ENCODE measurements at places on chromosomes 16 and 17.

DNA sequence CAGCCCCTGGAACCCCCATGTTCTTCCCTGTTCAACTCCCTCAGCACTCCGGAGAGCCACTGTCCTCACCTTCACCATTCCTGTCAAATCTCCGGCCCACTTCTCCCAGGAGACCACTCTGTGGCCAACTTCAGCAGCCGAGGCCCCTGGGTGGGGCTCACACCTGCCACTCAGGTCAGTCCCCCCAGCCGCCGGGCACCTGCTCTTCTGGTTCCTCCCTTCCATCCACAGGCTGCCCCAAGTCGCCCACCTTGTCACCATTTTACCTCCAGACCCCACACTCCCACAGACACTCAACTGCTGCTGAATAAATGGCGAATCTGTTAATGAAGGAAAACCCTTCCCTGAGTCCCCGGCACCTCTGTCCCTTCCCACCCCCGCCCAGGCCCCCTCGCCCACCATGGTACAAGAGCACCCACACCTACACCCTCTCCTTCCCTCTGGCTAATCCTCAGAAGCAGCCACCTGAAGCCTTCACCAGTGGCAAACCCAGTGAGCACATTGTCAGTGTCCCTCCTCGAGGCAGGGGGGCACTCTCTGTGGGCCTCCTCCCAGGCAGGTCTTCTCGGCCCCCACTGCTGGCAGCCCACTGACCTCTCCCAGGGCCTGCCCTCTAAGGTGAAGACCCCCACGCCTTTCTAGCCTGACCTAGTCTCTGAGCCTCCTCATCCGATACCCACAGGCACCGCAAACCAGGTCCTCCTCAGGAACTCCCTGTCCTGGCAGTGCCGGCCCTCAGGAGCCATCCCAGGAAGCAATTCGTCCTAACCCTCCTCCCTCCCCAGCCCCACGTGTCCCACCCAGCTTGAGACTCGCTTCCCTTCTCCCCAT is 8.2 kb downstream of the CANT1 start:
- DNase-seq, result peak; percentile 17

DNA sequence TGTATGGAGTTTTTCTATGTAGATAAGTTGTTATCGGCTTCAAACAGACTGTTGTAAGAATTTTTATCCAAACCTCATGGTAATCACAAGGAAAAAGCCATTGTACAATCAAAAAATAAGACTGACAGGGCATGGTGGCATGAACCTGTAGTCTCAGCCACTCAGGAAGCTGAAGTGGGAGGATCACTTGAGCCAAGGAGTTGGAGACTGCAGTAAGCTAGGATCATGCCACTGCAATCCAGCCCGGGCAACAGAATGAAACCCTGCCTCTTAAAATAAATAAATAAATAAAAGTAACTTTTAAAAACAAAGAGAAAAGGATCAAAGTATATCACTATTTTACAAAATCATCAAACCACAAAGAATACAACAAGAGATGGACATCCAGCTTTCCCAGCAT is 14.4 kb downstream of the OR1A1 start:
- no peak for DNase-seq

DNA sequence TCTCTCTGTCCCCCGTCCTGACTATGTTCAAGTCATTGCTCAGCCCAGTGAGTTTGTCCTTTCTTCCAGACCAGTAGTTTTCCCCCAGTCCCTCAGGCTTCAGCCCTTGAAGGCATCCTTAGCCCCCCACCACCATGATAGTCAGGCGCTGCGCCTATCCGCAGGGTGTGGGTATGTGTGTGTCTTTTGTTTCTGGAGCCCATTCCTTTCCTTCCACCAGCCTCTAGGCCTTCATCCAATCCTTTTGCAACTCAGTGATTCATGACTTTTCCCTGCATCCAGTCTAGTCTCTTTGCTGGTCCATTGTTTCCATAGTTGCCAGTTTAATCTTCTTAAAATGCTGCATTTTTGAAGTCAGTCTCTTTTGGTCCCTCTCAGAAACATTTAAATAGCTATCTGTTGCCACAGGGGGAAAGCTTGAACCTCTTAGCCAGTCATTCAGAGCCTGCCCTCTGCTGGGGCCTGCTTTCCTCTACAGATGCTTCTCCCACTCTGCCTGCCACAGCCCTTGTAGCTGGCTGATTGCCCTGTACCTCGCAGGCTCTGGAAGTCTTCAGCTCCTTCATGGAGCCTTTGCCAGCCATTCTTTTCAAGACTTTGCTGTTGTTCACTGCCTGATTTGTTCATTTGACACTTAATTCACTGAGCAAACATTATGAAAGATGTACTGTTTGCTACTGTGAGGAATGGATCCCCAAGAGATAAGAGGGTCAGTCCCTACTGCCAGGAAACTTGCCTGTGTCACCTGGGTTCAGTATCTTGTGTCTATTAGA is 55.9 kb upstream of the ADCY7 start:
- peak; percentile 64 for DNase-seq

DNA sequence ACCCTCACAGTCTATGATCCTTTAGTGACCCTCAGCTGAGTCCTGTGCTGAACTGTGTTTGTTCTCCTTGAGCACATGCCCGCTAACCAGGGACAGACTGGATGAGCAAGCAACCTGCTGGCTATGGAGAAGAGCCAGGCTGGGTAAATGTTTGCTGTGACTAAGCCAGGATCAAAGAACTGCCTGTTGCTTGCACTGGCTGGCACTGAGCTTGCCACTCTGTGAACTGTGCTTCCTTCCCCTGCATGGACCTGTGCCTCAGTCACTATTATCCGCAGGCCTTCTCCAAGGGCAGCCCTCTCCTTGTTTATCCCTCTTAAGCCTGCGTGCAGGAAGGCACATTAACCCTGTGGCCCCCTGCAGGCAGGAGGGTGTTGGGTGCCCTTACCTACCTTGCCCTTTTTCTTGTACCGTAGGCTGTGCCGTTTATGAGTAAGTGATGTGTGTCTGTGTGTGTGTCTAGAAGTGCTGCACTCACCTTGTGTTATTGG is 7.4 kb downstream of the PNPO start:
- DNase-seq, result no peak

DNA sequence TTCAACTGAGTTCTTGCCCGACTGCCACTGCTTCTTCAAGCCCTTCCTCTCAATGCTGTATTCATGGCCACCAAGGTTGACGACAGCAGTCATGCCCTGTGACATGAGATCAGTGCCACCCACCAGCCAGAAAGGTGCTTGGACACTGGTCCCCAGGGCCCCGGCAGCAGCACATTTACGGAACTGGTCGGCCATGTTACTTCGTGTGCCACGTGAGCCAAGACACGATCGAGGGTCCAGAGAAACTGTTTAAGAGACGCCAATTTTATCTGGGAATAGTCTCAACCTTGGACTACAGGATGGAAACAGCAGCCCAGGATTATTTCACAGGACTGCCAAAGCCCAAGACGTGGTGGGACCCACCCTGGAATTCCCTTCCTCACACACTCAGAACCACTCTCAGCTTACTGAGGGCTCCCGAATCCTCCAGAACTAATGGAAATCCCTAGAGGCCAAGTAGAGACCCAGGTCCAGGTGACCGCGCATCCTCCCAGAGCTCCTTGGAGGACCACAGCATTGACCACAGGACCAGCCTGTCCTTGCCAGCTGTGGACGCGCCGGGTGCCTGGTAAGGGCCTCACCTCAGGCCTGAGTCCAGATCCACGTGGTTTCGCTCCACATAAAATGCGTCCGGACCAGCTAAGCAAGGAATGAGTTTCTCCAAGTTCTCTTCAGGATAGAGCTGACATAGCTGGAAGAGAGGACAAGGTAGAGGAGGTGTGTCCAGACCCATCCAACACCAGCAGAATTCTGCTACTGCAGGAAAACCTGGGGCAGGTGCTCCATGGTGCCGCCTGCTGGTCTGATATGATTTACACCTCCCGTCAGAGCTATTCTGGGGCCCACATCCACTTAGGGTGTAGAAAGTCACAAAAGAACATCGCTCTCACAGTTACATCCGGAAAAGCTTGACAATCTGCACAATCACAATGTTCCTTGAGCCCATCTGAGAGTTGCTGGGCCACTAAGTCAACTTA is 28.2 kb downstream of the MAP1LC3B start:
- DNase-seq, result no peak

GRCh38 chr17:59435238-59435637 is 103.8 kb downstream of the YPEL2 start:
- no peak for DNase-seq

DNA sequence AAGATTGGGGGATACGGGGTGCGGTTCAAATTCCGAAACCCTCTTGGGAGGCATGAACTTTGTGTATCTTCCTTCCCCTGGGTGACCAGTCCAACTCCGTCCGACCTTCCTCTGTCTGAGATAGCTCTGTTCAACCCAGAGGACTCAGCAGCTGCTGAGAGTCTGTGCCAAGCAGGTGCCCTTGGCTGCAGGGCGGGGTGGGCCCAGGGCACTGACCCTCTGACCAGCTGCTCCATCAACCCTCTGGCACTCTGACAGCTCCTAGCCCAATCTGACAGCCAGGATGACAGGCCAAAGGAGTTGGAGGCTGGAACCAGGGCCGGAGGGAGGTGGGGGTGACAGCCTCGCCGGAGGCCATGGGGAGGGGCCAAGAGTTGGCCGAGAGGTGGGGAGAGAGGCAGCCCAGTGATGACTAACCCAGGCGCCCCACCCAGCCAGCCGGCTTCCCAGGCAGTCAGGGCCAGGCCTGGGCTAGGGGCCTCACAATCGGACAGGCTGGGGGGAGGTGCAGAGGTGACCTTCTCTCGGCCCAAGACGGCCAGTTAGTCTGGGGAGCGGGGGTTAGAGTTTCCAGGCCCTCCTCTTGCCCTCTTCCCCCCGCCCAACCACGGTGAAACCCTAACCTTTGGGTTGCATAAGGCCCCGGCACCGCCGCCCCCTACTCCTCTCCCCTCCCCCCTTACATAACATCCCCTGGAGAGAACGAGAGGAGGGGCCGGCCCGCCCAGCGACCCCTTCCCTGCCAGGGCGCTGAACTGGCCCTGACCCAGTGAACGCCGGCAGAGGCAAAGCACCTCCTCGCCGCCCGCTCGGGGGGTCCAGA is 5.0 kb upstream of the TLCD2 start:
- DNase-seq, result peak; percentile 50

DNA sequence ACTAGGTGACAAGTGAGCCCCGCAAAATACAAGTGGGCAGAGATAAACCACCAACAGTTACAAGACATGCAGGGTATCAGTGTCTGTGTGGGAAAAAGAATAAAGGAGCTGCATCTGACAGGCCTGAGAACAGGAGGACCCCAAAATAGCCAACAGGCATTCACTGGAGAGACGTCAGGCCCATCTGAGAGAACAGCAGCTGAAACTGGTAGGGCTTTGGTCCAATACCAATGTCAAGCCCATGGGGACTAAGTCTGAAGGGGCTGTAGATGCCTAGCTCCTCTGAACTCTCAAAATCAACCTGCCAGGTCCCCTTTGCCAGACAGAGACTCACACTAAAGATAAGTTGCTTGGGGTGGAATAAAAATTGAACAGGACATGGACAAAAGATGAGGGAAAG is 30.5 kb upstream of the TANC2 start:
- no peak for DNase-seq

GRCh38 chr16:27449434-27450195 is 47.6 kb downstream of the IL21R start:
- peak; percentile 91 for DNase-seq

DNA sequence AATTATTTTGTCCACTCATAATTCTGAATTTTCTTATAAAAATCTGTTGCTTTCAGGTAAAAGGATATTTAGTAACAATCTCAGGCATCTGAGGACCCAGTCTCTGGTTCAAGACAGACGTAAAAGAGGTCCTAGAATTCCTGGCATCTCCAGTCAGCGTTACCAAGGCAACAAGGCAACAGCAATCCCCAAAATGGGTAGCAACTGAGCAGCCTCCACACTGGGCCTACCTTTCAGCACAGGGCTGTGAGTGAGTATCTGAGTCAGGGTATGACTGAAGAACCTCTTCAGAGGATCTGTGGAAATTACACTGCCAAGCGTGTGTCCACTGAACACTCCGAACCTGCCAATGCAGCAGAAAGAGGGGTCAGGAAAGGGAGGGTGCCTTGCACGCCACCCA is 20.8 kb downstream of the FANCA start:
- DNase-seq, result peak; percentile 6

GRCh38 chr16:76653390-76654026 is 376.3 kb downstream of the CNTNAP4 start:
- peak; percentile 20 for DNase-seq

DNA sequence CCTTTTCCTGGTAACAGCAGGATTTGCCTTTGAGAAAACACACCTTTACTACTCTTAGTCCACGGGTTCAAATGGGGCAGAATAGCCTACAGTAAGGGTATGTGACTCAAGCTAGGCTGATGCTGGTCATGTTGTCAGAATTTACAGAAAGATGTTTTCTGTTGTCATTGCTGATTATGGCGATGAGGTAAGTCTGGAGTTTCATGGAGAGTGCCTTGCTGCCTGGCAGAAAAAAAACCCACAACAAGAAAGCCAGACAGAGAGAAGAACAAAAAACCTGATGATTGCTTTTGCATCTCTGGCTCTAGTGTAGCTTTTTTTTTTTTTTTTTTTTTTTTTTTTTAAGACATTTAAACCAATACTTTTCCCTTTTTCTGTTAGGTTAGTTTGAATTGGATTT is 47.9 kb downstream of the SLC6A4 start:
- DNase-seq, result no peak

DNA sequence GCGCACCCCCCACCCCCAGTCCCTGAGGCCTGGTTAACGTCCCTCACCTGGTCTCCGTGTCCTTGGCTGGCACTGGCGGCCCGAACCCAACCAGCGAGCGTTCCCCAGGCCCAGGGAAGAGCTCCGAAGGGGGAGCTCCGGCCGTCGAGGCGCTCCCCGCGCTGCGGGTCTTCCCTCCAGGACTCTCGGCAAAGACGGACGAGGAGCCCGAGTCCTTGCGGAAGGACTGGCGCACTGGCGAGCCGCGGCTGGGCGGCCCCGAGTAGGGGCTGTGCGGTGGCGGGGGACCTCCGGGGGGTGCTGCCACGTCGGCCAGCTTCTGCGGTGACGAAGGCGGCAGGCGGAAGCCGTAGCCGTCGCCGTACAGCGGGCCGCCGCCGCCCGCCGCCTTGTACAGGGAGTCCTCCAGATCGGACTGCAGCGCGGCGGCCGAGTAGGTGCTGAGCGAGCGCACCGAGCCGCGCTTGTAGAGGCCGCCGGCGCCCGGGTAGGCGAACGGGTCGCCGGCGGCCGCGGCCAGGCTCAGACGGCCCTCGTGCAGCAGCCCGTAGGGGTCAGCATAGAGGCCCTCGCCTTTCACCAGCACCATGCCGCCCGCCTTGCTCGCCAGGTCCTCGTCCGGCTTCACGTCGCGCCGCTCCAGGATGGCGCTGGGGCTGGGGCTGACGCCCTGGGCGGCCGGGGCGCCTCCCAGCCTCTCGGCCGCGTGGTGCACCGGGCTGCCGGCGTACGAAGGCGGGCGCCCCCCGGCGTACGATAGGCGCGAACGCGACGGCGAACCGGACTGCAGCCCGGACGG is 44.1 kb downstream of the SRCIN1 start:
- DNase-seq, result no peak

- DNase-seq, result no peak
Measured at GRCh38 chr16:88727871-88728270, 21.6 kb downstream of the CTU2 start.

- no peak for DNase-seq
Measured at GRCh38 chr16:79988721-79989220, 388.2 kb upstream of the MAF start.

DNA sequence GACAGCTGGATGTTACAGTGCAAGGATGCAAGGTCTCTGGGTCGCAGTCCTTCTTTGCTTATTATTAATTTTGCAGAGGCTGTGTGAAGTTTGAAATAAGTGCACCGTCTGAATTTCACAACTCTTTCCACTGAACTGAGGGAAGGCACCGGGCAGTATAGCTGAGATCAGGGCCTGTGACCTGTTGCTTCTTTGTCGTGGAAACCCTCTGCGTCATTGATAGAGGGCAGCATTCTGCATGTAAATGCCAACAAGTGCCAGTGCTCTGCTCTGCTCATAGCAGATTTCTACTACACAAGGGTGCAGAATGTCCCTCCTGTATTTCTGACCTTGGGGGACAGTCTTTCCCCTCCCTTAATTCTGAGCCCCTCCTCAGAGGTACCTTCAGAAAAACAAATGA is 26.0 kb downstream of the CD300LF start:
- DNase-seq, result no peak
